ENCODE measurements at places on chromosomes 12 and 14.

DNA sequence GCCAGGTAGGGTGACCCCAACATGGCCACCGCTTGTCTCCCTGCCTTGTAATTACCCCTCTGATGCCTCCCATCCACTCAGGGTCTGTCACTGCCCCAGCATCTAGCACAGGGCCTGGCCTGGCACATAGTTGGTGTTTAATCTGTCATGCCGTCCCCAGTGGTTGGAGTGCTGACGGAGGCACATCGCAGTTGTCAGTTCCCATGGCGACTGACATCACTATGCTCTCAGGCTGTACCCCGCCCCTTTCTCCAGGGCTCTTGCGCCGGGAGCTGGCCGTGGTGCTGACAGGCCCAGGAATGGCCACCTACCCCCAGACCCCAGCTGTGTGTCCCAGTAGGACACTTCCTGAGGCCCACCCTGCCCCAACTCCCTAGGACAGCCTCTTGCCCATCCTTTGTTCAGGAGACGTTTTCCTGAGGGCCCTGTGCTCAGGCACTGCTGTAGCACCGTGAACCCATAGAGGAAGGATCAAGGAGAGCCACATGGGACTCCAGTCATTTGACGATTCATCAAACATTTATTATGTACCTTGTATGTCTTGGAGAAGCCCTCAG is 23.0 kb downstream of the FAM222A start:
- no peak for DNase-seq

DNA sequence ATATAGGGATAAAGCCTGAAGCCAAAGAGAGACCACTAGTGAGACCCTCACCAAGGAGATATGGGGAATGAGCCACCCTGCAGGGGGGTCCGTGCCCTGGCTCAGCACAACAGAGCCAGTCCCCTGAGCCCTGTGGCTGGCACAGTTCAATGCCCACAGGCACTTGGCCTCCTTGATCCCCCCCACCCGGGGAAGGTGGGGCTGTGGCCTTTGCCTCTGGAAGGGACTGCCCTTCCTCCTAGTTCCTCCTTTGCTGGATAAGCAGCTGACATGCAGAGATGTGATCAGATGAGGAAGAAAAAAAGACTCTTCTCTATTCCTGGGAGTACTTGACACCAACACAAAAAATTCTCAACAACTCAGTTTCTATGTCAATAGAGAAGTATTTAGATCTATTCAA is 19.9 kb downstream of the TTC7B start:
- DNase-seq: no peak

DNA sequence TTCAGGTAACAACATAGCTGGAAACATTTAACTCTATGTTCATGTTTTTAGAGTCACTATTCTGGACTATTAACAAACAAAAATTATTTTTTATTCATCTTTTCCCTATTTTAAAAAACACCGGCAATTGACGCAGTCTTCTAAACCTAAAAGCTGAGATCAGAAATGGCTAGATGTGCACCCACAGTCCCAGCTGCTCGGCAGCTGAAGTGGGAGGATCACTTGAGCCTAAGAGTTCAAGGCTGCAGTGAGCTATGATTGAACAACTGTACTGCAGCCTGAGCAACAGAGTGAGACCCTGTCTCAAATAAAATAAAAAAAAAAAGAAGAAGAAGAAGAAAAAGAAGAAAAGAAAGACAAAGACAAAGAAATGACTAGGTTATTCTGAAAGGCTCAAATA is 64.5 kb downstream of the PAX9 start:
- DNase-seq: no peak

DNA sequence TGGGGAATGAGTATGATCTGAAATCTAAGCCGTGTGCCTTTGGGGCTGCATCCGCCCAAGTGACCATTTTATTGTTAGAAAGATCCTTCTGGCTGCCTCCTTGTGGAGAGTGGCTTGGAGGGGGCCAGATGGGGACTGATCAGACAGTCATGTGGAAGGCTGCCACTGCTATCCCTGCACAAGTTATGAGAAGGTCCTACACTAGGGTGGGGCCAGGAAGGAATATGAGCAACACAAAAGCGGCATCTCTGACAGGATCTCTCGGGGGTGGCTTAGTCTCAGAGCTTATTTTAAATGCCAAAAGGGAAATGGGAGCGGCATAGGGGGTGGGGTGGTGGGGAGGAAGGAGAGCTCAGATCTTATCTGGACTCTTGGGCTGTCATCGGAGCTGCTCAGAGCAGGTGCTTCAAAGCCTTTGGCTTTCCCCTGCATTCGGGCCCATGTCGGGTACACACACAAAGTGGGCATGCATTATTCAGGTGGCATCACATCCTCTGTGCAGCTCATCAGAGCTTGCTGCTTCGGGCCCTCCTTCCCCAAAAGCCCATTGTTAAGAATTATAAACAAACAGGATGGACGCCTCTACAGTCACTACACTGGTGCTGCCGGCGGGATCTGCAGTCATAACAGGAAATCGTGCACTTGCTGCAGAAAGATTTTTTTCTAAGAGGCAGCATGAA is 805.4 kb downstream of the VRK1 start:
- peak; percentile 74 for DNase-seq

GRCh38 chr12:70317781-70318180 is 48.3 kb upstream of the KCNMB4 start:
- DNase-seq: no peak

- DNase-seq: no peak
These were observed 105.1 kb downstream of the TMTC3 start for GRCh38 chr12:88247241-88247643.

DNA sequence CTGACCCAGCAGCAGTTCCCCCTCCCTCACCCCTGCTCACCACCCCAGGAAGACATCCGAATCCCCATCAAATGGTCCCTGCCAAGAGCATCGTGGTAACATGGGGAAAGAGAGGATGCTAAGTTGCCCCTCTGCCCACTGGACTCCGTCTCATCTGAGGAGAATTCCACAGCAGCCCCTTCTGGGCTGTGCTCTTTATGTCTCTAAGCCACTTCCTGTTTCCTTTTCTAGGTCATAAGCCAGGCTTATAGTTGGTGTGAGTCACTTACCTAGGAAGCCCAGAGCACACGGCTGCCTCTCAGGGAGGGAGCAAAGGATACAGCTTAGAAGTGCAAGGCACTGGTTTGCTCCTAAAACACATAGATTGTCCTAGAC is 76.0 kb downstream of the VCPKMT start:
- peak; percentile 71 for DNase-seq

DNA sequence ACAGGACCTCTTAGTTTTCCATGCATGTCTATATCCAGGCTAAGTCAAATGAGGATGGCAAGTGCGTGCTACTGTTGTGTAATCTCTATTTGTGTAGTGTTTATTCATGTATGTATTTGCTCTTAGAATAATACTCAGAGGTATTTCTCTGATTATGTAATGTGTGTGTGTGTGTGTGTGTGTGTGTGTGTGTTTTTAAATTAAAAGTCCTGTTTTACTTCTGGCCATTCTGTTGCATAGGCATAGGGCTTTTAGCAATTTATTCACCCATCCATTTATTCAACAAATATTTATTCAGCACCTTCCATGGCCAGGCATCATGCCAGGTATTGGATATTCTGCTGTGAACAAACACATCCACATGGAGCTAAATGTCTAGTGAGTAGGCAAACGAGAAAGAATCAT is 63.5 kb downstream of the PELI2 start:
- no peak for DNase-seq

DNA sequence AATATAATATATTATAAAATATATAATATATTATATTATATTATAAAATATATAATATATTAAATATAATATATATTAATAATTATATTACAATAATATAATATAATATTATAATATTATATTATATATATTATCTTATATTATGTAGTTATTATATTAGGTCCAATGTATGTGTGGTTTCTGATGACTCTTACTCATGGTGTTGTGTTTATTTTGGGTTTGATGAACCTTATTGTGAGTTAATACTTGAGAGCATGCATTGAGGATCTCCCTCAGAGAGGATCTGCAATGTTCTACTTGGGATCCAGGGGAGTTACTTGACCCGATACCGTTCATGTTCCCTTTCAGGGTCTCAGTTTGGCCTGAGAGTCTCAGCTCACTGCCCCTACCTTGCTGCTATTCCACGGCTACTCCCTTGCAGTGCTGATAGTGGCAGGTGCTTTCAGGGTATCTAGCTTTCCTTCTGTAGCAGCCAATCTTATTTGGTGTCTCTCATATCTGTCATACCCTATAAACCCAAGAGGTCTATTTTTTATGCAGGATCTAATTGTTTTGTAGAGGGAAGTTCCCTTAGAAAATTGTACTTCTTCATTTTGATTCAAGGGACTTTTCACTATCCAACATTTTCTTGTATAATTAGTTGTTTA is 89.1 kb upstream of the ZDHHC17 start:
- no peak for DNase-seq

GRCh38 chr12:62069976-62070375 is 190.2 kb upstream of the USP15 start:
- no peak for DNase-seq

DNA sequence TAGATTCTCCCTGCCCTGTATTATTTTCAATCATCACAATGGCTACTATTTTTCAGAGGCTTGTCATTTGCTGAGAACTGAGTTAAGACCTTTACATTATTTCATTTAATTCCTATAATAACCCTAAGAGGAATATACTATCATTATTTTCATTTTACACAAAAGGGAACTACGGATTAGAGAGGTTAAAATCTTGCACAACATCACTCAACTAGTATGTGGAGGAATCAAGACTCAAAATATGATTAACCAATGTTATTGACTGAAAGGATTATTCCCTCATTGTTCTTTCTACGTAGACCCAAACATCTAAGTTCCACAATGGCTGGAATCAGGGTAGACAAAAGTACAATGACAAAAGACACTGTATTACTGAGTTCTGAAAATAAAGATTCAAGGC is 45.0 kb downstream of the GPR65 start:
- no peak for DNase-seq

GRCh38 chr12:95200128-95200894 is 17.0 kb downstream of the FGD6 start:
- DNase-seq: no peak

DNA sequence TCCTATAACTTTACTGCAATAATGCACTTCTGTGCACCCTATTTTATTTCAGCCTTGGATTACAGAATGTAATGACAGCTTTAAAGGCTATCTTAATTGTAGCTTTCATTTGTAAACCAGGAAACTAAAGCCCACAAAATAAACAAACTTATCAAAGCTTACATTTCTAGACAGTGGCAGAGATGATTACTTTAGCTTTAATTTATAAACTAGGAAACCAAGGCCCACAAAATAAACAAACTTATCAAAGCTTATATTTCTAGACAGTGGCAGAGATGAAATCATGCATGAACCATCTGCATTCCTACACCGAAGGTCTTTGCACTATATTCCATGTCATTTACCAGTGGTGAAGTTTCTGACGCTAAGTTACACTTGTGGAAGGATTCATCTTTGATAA is 74.4 kb downstream of the PRKD1 start:
- DNase-seq: no peak

DNA sequence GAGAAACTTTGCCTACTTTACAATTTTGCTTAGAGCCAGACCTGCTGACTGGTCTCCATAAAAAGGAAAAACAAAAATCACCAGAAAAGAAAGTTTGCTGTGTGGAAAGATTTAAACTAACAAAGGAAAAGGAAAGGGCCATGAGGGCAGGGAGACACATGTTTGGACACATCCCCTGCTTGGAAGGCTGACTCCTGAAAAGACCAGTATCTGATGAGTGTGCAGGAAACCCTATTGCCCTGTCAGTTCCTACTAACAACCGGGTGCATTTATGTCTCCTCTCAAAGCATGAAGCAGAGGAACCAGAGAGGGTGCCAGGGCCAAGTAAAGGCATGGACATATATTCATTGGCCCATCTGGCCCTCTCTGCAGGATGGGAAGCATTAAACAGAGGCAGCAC is 7.0 kb upstream of the STAB2 start:
- no peak for DNase-seq

DNA sequence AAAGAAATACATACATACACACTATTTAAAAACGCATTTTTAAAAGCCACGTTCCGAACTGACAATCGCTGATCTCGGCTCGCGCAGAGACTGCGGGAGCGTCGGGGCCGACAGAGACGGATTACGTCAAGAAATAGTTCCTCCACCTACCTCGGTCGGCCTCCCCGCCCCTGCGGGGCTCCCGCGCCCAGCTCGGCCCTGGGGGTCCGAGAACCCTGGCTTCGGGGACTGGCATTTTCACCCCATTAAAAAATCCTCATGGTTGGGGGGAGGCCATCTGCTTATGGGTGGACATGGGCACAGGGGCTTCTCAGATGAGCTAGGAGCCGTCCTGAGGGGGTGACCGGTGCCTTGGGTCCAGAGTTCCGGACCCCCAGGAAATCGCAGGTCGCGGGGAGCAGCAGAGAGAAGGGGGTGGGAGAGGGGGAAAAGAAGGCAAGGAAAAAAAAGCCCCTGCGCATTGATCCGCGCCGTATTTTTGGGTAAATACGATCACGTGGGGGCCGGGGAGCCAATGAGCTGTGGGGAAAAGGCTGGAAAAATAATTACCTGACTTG is 324 bp upstream of the HOXC9 start:
- no peak for DNase-seq
